Foreskin keratinocyte (primary cell): ENCODE measurements at places on chromosomes 5 and 9.

- DNase-seq, result no peak
Observed at GRCh38 chr5:160846642-160847041, 5.4 kb downstream of the ATP10B start.

GRCh38 chr5:149549461-149550267 is 1.6 kb downstream of the CSNK1A1 start:
- peak; percentile 55 for DNase-seq

- no peak for DNase-seq
Observed at GRCh38 chr5:133124891-133125290, 73.1 kb downstream of the HSPA4 start.

GRCh38 chr5:69046375-69046957 is 47.3 kb upstream of the SLC30A5 start:
- DNase-seq, result no peak

DNA sequence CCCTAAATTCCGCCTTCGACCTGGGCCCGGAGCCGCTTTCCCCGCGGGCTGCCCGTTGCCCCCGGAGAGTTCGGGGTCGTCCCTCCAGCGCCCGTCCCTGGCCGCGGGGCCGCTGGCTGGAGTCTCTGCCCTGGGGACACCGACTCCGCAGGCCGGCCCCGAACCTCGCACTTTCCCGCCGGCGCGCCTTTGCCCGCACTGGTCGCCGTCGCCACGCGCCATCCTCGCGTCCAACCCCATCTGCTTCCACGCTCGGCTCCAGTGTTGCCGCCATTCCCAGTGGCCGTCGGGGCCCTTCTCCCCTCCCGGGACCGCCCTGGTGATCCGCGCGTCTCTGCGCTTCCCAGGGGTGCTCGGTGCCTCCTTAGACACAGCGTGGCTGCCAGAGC is 11.0 kb downstream of the LHX3 start:
- no peak for DNase-seq

- no peak for DNase-seq
Observed at GRCh38 chr9:118529210-118529609, 825.0 kb downstream of the TLR4 start.

DNA sequence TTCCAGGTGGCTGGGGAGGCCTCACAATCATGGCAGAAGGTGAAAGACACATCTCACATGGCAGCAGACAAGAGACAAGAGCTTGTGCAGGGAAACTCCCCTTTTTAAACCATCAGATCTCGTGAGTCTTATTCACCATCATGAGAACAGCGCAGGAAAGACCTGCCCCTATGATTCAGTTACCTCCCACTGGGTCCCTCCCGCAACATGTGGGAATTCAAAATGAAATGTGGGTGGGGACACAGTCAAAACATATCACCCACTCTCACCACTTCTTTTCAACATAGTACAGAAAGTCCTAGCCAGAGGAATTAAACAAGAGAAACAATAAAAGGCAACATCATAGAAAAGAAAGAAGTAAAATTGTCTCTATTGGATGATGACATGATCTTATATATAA is 223.4 kb upstream of the SLC24A2 start:
- DNase-seq, result no peak

GRCh38 chr9:109035684-109036423 is 22.6 kb upstream of the CTNNAL1 start:
- DNase-seq, result peak; percentile 65

DNA sequence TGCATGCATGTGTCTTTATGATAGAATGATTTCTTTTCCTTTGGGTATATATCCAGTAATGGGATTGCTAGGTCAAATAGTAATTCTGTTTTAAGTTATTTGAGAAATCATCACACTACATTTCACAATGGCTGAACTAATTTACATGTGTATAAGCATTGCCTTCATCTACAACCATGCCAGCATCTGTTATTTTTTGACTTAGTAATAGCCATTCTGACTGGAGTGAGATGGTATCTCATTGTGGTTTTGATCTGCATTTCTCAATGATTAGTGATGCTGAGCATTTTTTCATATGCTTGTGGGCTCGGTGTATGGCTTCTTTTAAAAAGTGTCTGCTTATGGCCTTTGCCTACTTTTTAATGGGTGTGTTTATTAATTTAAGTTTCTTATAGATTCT is 102.3 kb upstream of the CCDC112 start:
- DNase-seq, result peak; percentile 66

- DNase-seq, result no peak
Observed at GRCh38 chr9:89662718-89663613, 58.2 kb downstream of the GADD45G start.

DNA sequence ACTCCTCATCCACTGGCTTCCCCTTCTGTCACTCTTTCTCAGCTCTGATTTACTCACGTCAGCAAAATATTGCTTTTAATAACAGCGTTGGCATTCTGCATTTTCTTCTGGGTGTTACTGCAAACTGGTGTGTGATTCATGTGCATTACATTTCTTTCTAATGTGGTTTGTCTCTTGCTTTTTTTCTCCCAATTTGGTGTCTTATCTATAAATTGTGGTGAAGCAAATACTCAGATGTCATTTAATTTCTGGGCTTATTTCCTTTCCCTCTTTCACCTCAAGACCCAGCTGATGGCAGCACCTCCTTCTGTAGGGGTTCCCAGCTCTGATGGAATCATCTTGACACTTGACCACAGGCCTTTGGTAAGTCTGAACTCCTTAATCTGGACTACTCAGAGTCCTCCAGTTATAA is 180.7 kb upstream of the ZNF618 start:
- DNase-seq, result no peak

- no peak for DNase-seq
Observed at GRCh38 chr5:35904443-35905132, 33.8 kb downstream of the CAPSL start.

DNA sequence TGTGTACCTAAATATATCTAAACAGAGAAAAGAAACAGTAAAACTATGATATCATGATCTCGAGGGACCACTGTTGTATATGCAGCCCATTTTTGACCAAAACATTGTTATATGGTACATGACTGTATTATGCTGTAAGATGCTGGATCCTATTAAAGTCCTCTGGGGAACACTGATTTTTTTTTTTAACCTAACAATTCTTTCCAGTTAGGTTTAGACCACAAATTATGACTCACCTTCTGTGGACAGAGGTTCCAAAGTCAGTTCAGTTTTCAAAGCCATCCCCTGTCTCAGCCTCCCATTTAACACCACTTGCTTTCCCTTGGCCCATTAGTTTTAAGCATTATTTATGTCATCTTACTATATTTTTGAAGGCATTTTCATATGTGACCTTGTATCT is 27.1 kb downstream of the TRMO start:
- no peak for DNase-seq

DNA sequence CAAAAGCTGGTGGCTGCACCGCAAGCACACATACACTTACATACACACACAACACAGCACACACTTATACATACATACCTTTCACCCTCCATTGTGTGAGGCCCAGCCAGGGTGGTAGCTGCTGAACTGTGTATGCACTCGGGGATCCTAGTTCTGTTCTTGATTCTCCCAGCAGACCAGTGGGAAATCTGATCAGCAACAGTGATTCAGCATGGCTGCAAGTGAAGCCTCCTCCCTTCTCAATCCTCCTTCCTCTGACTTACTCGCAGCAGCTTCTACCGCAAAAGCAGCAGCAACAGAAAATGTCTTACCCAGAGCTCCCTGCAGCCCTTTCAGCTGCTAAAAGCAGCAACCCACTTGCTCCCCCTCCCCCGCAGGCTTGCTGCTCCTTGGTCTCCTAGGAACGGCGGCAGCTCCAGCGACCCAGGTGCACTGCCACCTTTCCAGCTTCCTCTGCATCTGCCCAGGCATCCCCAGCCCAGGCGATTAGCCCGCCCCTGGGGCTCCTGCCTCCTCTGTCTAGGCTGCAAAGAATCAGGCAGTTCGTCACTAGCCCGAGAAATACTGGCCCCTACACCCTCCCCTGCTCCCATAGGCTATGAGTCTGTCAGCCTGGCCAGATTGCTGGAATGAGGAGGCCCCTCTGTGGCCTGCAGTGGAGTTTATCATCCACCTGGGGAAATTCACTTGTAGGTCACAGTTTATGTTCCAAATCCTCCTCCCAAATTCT is at the start of gene KLHL3:
TSS of gene KLHL3 (minus strand) at position 535 of the 730 bp plus-strand sequence. CDS start at position 92, 443 bp downstream.
- peak; percentile 68 for DNase-seq

GRCh38 chr5:101915554-101915953 is 380.5 kb downstream of the SLCO4C1 start:
- peak; percentile 5 for DNase-seq

DNA sequence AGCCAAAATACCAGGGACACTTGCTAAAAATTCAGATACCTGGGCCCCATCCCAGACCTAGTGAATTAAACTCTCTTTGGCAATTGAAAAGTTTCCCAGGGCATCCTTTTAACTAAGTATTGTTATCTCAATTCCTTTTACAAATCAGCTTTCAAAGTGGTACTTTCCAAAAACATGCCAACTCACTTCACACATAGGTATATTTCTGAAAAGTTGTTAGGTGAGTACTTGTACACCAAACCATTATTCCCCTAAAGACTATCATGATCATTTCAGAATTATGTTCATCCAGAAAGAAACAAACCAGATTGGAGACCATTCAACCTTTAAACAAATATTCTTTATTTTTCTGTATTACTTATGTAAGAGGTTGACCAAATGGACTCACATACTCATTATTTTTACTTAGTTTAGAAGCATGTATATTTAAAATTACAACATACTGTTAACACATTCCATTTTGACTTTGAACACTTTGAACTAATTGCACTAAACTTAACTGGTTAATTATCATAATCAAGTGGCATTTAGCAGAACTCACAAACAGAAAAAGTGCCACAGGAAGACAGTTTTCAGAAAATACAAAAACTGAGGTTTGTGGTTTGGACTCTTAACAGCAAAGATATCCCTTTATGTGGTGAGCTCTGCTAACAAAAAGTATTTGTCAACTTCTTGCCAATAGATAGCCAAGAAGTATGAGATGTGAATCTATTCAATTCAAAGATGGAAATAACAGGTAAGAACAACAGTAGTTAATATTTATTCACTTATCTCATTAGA is 40.7 kb downstream of the KIAA0825 start:
- DNase-seq, result no peak

DNA sequence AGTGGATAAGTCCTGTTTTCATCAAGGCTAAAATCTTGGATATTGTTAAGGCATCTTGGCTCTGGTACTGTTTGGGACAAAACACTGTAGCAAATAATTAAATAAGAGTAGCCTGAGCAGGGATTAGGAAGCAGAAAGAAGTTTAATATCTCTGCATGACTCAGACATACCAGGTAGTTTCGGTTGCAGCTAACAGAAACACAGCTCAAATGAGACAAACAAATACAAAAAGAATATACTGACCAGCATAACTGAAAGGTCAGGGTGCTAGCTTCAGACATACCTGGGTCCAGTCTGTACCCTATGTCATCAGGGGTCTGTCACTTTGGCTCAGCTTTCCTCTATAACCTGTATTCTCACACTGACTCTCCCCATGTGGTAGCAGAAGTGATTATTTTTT is 156.4 kb upstream of the MAP3K1 start:
- DNase-seq, result no peak

- DNase-seq, result no peak
Observed at GRCh38 chr5:112960315-112960714, 16.3 kb upstream of the DCP2 start.

GRCh38 chr9:214351-214647 is 366 bp upstream of the DOCK8 start:
- peak; percentile 7 for DNase-seq

DNA sequence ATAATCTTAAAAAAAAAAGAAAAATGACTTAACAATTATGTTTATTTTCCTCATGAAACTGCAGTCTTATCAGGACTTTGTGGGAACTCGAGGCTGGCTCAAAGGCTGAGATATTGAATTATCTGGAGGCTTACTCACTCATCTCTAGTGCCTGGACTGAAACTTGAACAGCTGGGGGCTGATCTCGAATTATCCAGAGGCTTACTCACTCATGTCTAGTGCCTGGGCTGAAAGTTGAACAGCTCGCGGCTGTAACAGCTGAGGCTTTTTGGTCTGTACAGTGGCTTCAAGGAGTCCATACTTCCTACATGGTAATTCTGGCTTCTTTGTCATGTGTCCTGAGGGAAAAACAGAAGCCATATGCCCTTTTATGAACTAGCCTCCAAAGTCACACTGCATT is 371.9 kb downstream of the CETN3 start:
- no peak for DNase-seq

DNA sequence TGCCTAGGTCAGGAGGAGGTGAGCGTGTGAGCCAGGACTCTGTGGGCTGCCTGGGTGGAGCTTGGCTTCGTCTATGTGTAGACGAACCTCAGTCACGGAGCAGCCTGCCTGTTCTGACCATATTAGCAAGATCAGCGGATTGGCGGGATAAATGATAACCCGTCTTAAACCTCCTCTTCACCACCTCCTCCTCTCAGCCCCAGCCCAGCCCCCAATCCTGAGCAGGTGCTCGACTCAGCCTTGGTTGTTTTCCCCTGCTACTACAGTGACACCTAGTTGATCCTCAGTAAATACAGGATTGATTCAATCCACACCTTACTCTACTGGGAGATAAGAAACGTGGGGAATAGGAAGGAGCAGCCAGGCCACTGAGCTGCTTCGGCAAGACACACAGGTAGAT is 286.1 kb downstream of the IRX2 start:
- DNase-seq, result no peak

DNA sequence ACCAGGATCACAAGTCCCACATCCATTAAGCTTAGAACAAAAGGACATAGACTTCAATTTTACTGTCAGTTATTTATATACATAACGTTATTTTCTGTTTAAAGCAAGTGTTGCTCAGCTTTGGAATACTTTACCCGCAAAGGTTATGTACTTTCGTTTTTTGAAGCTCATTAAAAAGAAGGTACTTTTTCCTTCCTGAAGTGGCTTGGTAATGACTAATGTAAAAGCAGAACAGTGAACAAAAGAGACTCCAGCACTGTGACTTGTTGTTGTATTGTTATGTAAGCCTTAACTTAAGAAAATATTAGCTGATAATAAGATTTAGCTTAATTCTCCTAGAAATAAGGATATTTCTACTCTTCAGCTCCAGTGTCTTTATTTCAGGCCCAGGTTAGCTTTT is 97.3 kb upstream of the SLCO6A1 start:
- DNase-seq, result no peak

DNA sequence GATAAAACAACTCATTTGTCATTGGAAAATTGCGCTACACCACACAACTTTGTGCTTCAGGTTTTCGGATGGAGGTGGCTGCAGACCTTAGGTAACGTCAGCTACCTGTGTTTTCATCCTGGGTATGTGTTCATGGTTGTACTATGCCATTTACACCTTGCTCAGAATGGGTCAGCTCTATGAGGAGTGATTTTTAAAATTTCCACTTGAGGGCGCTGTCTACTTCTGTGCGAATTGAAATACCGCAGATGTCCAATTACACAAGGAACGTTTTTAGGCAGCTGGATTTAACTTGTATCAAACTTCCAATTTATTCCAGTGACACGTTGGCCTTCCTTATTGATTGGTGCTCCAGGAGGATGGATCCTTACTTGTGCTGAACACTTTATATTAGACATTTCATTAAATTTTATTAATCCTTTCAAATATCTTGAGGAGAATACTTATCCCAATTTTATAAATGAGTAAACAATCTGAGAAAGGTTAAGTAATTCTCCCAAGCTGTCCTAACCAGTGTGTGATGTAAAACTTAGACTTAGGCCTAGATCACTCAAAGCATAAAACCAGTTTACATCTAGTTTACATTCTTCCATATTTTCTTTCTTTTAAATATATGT is 23.4 kb downstream of the DMRTA1 start:
- no peak for DNase-seq
